ENCODE measurements at places on chromosomes 2 and 18.
A peak's percentile ranks its signal among the peaks of the same experiment; 100 is the strongest.

GRCh38 chr2:37706334-37707183, 35.1 kb upstream of the CDC42EP3 start:
- DNase-seq = no peak
- no peak overlapping the region for H3K27ac ChIP-seq
- H3K27me3 ChIP-seq = no peaks in the 10 kb centered on the region
- peaks cover 46% of the 10 kb centered on the region for H3K4me1 ChIP-seq
- peaks cover 7% of the 10 kb centered on the region for H3K36me3 ChIP-seq

GRCh38 chr2:21070341-21071257, 26.7 kb upstream of the APOB start:
- H3K27me3 ChIP-seq = peaks cover 2% of the 10 kb centered on the region
- no peaks in the 10 kb centered on the region for H3K36me3 ChIP-seq
- H3K4me3 ChIP-seq = no peak overlapping the region
- no peak overlapping the region for H3K27ac ChIP-seq

GRCh38 chr18:46071653-46072375, at the start of gene PSTPIP2:
PSTPIP2 (minus strand) TSS chr18:46072260; CDS start chr18:46072188, 72 bp downstream.
- DNase-seq = peak; percentile 67
- peaks cover 3% of the 10 kb centered on the region for H3K36me3 ChIP-seq
- peaks cover 33% of the 10 kb centered on the region for H3K4me1 ChIP-seq
- H3K27ac ChIP-seq = no peak within 1 kb of the TSS
- H3K27me3 ChIP-seq = peaks cover 5% of the 10 kb centered on the region
- peak within 1 kb of the TSS; percentile 76 for H3K4me3 ChIP-seq

- H3K4me3 ChIP-seq = no peak overlapping the region
- H3K36me3 ChIP-seq = no peaks in the 10 kb centered on the region
- H3K27ac ChIP-seq = no peak overlapping the region
- H3K4me1 ChIP-seq = no peaks in the 10 kb centered on the region
These were observed 1115.9 kb upstream of the ZEB2 start for GRCh38 chr2:145635706-145636427.
